Activated T-helper 1 cell treated with anti-CD3 and anti-CD28 coated beads, Interleukin-12 subunit alpha, Interleukin-12 subunit beta, Interleukin-2, Interleukin-4 antibody, amounts not matched to agents 30 ng/mL and 10 ng/mL and 1 ng/mL, durations not matched to agents 14 hours and 24 hours and 36 hours (primary cell): ENCODE measurements at places on chromosomes 16 and 17. TPM values are rescaled to one million over a fixed set of nuclear protein-coding genes. Genes with fewer than 3 reads are reported as not detected.

GRCh38 chr17:78371056-78371455 lies 7.4 kb upstream of the PGS1 start:
- no peaks in the 10 kb centered on the region for H3K36me3 ChIP-seq
- DNase-seq, result no peak
- peaks cover 7% of the 10 kb centered on the region for H3K4me1 ChIP-seq

C17orf67 gene
- 3.1 TPM in 2 replicates for total RNA-seq

C16orf54 gene
- total RNA-seq, result 21.3 and 24.6 TPM in 2 replicates

DNA sequence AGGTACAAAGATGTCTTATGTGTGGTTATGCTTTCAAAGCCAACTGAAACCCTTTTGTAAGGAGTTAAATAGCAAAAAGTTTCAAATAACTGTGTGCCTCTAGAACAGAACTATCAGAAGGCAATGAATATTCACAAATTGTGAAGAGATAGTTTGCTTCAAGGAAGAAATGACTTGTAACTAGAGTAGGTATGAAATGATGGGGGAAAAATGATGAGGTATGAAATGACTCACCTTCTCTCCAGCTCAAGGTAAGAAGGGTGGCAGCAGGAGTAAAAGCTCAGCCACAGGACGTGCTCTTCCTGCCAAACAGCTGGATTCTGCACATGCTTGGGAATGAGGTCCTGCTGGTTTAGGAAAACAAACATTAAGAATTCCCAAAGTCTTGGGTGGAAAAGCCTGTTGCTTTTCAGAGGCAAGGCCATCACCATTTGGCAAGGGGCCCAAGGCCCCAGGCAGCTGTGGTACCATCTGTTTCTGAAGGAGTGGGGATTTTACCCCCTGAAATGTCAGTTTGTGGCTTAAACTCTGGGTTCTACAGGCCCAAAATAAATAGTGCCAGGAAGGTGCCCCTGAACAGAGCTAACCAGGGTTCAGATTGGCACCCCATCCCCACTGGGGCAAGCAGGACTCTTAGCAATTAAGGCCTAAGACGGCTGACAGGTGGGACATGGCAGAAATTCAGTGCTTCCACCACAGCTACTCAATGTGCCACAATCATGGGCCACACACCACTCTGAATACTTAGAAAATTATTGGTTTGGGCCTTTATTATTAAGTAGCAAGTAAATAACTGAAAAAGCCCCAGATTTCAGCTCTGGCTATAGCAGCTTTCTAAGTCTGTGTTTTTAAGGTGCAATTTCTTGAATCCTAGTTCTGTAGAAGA lies 13.3 kb downstream of the HERPUD1 start:
- H3K4me3 ChIP-seq, result peak overlapping the region; percentile 12
- peak overlapping the region; percentile 88 for H3K27ac ChIP-seq
- peaks cover 48% of the 10 kb centered on the region for H3K36me3 ChIP-seq
- H3K4me1 ChIP-seq, result peaks cover 50% of the 10 kb centered on the region
- no peaks in the 10 kb centered on the region for H3K27me3 ChIP-seq
- DNase-seq, result no peak

DNA sequence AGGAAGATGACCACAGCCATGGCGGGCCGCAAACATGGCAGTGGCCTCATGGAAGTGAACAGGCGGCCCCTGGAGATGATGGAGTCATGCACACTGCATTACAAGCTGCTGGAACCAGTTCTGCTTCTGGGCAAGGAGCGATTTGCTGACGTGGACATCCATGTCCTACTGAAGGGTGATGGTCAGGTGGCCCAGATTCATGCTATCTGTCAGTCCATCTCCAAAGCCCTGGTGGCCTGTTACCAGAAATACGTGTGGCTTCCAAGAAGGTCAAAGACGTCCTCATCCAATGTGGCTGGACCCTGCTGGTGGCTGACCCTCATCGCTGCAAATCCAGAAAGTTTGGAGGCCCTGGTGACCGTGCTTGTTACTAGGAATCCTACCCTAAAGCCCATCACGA lies 13.4 kb upstream of the WSB1 start:
- no peak overlapping the region for H3K4me3 ChIP-seq
- DNase-seq, result no peak
- H3K36me3 ChIP-seq, result no peaks in the 10 kb centered on the region
- peaks cover 8% of the 10 kb centered on the region for H3K27me3 ChIP-seq

DNA sequence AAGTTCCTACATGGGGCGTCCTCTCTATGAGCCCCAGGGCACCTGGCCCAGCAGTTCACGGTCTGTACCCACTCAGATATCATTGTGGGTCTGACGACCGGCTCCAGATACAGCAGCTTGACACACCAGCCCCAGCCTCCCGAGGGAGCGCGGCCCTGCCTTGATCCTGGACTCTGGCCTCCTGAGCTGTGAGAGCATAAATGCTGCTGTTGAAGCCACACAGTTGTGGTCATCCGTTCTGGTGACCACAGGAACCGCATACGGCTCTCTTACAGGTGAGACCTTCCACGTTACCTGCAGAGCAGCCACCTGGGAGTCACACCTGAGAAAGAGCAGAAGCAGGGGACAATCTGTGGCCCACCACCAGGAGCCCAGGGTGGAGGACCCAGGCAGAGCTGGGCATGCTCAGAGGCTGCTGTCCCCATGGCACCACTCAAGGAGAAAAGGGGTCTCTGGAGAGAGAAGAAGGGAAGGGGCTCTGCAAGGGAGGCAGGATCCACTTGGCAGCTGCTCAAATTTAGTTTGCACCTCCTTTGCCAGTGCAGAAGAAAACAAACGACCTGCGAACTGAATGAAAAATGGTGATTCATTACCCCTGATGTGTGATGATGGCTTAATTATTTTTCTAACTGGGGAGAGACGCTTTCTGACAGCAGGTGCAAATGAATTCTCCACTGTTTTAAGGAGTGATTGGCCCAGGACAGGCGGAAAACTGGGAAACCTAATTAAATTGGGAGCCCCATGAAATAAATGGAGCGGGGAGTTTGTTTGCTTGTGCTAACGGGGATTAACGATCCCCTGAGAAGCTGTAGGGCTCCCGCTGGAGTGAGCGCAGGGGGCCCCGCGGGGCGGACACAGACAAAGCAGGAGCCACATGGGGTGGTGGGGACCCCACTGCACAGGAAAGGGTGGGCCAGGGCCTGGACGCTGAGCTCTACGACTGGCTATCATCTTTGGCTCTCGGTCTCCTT lies 208.9 kb downstream of the RBFOX3 start:
- DNase-seq, result no peak
- H3K4me3 ChIP-seq, result peak overlapping the region; percentile 77
- no peak overlapping the region for H3K27ac ChIP-seq
- H3K4me1 ChIP-seq, result peaks cover 12% of the 10 kb centered on the region

GRCh38 chr17:52025236-52025635 lies 133.3 kb downstream of the CA10 start:
- no peaks in the 10 kb centered on the region for H3K36me3 ChIP-seq
- no peak overlapping the region for H3K4me3 ChIP-seq
- no peaks in the 10 kb centered on the region for H3K4me1 ChIP-seq

KCNG4 gene
- not detected in 2 replicates for total RNA-seq

HOXB13 gene
- not detected in 2 replicates for total RNA-seq

DNA sequence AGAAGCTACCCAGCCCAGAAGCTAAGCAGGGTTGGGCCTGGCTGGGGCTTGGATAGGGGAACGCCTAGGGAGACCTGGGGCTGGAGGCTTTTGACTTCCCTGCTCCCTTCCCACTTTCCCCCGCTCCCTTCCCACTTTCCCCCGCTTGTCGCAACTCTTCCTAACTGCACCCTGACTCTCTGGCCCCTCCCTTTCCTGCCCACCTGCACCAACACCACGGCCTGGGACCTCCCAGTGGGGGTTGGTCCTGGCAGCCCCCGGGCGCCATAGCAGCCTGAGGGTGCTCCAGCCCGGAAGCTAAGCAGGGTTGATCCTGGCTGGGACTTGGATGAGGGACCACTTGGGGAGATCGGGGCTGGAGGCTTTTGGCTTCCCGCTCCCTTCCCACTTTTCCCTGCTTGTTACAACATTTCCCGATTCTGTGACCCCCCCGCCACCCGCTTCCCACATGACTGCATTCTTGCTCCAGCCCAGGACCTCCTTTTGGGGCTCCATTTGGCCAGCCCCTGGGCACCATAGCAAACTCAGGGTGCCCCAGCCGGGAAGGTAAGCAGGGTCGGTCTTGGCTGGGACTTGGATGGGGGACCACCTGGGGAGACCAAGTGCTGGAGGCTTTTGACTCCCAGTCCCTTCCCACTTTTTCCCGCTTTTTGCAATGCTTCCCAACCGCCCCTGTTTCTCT lies 2287.0 kb downstream of the TP53TG3F start:
- H3K4me1 ChIP-seq, result no peaks in the 10 kb centered on the region
- DNase-seq, result no peak
- no peak overlapping the region for H3K4me3 ChIP-seq
- no peaks in the 10 kb centered on the region for H3K27me3 ChIP-seq
- peaks cover 1% of the 10 kb centered on the region for H3K36me3 ChIP-seq
- no peak overlapping the region for H3K27ac ChIP-seq

DNA sequence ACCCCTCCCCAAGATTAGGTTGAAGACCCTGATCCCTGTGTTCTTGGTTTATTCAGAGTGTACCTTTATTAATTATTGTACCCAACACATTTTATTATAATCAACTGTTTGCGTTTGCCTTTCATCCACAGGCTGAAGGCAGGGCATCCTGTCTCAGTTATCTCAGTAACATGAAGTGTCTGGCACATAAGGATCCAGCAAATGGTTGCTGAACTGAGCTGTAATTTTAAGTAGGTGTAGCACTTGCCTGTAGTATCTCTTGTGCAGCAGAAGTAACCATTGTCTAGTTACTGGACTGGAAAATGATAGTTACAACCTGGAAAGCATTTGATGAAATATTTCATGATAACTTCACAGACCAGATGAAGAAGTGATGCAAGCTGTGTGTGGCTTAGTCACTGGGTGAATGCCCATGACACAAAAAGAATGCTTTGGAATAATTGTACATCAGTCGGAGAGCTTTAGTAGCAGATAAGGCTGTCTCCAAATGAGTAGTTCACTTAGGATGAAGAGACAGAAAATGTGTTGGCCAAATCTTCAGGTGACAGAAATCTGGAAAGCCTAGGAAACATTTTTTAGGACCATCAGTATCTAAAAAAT lies 56.6 kb downstream of the ESRP2 start:
- no peaks in the 10 kb centered on the region for H3K4me1 ChIP-seq
- no peak overlapping the region for H3K27ac ChIP-seq
- H3K36me3 ChIP-seq, result peaks cover 49% of the 10 kb centered on the region
- H3K27me3 ChIP-seq, result no peaks in the 10 kb centered on the region

DNA sequence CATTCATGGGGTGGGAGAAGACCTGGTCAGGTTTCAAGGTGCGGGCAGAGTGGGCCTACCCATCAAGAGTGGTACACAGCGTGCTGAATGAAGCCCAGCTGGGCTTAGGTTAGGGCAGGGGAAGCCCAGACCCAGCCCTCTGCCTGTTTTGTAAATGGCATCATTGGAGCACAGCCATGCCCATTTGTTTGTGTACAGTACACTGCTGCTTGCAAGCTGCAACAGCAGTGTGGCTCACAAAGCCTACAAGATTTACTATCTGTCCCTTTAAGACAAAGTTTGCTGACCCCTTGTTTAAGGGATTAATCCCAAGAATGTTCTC lies 230.1 kb upstream of the TNRC6C start:
- H3K4me1 ChIP-seq, result peaks cover 5% of the 10 kb centered on the region
- no peaks in the 10 kb centered on the region for H3K36me3 ChIP-seq
- H3K27me3 ChIP-seq, result peaks cover 34% of the 10 kb centered on the region
- no peak for DNase-seq

KCNJ16 gene
- not detected in 2 replicates for total RNA-seq

CRHR1 gene
- not detected in 2 replicates for total RNA-seq

CCL3 gene
- 1,244 and 1,261 TPM in 2 replicates for total RNA-seq

DEXI gene
- total RNA-seq, result 36.2 and 40.8 TPM in 2 replicates

DNA sequence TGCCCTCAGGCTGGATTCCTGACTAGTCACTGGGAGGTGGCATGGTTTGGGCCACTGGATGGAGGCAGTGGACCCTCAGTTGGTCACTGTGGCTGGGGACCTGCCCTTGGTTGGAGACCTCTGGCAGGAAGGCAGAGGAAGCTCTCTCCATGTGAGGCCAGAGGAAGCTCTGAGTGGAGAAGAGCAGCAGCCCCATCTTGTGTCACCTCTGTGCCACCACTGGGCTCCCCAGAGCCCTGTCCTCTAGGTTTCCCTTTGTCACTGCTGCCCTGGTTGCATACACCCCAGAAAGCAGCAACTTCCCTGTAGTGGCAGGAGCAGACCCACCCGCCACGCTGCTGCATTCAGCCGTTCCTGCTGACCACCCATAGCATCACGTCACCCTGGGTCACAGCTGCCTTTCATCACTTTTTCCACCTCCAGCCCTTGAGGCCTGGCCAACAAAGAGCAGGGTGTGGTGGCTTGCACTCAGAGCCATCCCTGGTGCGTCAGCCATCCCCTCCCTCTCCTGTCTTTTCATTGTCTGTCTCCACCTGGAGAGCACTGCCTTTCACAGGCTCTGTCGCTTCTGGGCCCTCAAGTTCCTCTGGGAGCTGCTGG lies 11.9 kb downstream of the CTRL start:
- no peaks in the 10 kb centered on the region for H3K27me3 ChIP-seq
- H3K27ac ChIP-seq, result peak overlapping the region; percentile 55
- peaks cover 6% of the 10 kb centered on the region for H3K36me3 ChIP-seq
- H3K4me3 ChIP-seq, result no peak overlapping the region
- peaks cover 30% of the 10 kb centered on the region for H3K4me1 ChIP-seq

DNA sequence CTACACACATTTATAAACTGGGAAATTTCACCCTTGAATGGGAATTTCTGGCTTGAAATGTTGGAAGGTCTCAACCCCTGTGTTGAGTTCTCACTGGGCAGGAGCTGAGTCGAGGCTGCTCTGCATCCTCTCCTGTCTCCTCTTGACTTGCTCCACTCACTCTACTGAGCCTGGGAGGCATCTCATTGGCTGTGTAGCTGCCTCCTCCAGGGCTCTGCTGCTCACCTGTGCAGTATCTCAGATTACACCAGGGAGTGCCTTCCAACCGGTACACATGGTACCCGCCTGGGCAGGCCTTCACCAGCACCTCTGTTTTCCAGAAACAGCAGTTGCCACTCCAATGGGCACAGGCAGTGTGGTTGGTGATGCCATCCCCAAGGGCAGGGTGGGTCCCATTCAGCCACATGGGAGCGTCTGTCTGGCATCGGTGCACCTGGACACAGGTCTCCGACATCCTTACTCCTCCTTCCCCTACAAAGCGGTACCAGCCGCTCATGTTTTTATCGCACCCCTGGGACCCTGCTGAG lies 3.7 kb downstream of the GP2 start:
- H3K4me3 ChIP-seq, result no peak overlapping the region
- H3K27me3 ChIP-seq, result peaks cover 3% of the 10 kb centered on the region
- DNase-seq, result no peak
- no peaks in the 10 kb centered on the region for H3K4me1 ChIP-seq

DNA sequence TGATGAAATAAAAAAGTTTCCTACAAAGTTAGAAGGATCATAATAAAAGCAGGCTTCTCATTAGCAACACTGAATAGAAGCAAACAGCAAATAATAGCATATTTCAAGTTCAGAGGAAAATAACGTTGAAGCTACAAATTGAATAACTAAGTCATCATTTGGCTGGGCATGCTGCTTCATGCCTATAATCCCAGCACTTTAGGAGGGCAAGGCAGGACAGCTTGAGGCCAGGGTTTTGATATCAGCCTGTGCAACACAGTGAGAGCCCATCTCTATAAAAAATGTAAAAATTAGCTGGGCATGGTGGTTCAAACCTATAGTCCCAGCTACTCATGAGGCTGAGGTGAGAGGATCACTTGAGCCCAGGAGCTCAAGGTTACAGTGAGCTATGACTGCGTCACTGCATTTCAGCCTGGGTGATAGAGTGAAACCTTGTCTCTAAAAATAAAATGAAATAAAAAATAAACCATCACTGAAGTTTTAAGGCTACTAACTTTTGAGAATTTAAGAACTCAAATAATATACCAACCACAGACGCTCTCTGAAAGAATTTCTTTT lies 25.5 kb downstream of the NCOR1 start:
- peaks cover 12% of the 10 kb centered on the region for H3K4me1 ChIP-seq
- H3K36me3 ChIP-seq, result peaks cover 30% of the 10 kb centered on the region
- DNase-seq, result no peak
- H3K27ac ChIP-seq, result no peak overlapping the region
- no peaks in the 10 kb centered on the region for H3K27me3 ChIP-seq
- no peak overlapping the region for H3K4me3 ChIP-seq

CLEC18C gene
- total RNA-seq, result 0.17 and 0.47 TPM in 2 replicates
